ENCODE measurements at places on chromosomes 3 and 15.
A peak's percentile ranks its signal among the peaks of the same experiment; 100 is the strongest.

- DNase-seq, result peak; percentile 80
These were observed 1.9 kb downstream of the SPINT1 start for GRCh38 chr15:40845511-40846284.

- DNase-seq, result no peak
These were observed 27.3 kb upstream of the GPR160 start for GRCh38 chr3:170010498-170010897.

- no peak for DNase-seq
These were observed 210.5 kb upstream of the TLE3 start for GRCh38 chr15:70308011-70308734.

DNA sequence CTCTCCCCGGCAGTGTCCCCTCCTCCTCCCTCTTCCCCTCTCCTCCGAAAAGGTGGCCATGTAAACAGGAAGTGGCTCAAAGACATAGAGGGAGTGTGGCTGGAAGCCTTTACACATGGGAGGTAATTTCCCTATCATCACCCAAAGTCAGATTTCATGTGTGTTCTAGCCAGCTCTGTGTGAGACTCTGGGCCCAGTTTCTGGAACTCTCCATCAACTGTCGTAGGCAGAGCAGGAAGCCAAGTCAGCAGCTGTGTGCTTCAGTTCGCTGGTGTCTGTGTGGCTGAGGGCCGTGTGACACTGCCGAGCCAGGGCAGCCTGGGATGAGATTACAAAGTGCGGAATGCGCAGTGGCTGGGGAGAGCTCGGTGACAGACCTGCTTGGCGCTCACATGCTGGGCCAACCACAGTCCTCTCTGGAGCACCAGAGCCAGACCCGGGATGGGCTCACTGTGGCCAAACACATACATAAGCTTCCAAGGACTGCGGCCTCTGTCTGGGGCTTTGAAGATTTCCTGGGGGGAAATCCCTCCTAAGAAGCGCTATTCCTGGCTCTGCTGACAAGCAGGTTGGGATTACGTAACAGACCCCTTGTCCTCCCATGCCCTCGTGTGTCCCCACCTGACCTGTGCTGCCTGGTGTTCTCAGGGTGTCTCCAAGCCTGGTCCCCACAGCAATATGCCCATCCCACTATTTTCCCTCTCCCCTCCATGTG, 50.7 kb downstream of the UMPS start:
- peak; percentile 71 for DNase-seq

- no peak for DNase-seq
These were observed 33.2 kb downstream of the SLC25A26 start for GRCh38 chr3:66253790-66254620.

- no peak for DNase-seq
These were observed 127.2 kb upstream of the MANF start for GRCh38 chr3:51257870-51258269.

DNA sequence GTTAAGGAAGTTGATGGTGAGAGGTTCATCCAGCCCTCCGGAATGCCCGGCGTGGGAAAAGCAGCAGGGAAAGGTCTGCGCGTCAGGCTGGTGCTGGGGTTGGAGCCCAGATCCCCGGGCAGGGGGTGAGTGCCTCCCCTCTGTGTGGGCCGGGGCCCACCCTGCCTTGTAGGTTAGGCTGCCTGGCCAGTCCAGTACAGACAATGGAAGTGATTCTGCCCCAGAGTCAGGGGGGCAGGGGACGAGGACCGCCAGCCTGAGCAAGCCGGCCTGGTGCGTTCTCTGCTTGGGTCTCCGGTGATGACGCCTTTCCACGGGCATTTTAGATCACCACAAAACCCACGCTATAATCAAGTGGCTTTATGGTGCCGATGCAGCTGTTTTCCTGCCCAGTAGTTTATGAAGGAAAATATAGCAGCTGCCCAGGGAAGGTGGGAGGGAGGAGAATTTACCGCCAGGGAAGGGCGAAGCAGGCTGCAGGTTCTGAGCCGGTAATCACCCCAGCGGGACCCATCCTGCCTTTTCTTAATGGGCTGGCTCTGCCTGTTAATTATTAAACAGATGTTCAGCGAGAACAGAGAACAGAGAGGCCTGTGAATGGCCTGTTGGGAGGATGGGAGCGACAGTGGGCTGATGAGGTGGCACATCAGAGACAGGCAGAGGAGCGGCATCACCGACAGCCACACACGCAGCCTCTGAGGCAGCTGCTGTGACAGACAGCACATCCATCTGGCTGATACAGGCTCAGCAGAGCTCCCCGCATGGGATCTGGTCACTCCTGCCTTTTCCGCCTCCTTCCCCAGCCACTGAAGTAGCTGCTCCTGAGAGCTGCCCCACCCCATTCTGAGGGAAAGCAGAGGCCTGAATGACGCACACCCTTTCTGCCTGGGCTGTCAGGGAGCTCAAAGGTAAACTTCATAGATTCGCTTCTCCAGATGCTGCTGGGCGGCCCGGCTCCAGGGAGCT, 35.2 kb downstream of the BDH1 start:
- DNase-seq, result peak; percentile 87
